Stimulated activated CD4-positive, alpha-beta T cell treated with anti-CD3 and anti-CD28 coated beads, Interleukin-15, amount 100 ng/mL, for 1 hour (primary cell): ENCODE measurements at places on chromosomes 13 and 19.

GRCh38 chr19:53785196-53785889, 38.8 kb downstream of the NLRP12 start:
- no peak for DNase-seq

GRCh38 chr13:111519490-111520170, 199.2 kb downstream of the TEX29 start:
- DNase-seq = no peak

GRCh38 chr13:33194820-33195692, 90.5 kb downstream of the STARD13 start:
- DNase-seq = no peak

DNA sequence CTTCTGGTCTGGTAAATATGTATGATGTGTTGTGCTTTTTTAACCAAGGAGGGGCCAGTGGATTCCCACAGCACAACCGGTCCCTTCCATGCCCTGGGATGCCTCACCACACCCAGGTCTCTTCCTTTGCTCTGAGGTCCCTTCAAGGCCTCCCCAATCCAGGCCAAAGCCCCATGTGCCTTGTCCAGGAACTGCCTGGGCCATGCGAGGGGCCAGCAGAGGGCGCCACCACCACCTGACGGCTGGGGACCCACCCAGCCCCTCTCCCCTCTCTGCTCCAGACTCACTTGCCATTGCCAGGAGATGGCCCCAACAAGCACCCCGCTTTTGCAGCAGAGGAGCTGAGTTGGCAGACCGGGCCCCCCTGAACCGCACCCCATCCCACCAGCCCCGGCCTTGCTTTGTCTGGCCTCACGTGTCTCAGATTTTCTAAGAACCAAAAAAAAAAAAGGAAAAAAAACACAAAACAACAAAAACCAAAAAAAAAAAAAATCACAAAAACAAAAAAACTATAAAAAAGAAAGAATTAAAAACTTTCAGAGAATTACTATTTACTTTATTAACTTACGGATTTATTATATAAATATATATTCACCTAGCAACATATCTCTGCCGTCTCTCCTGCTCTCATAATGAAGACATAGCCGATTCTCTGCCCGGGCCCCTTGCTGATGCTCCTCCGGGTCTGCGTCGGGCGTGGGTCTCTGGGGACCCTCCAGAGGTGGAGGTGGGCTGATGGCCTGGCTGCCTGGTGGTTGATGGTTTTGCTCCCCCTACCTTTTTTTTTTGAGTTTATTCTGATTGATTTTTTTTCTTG, 14.4 kb downstream of the CAPN12 start:
- peak; percentile 58 for DNase-seq

GRCh38 chr19:1223018-1223855, 14.6 kb downstream of the CBARP start:
- no peak for DNase-seq

DNA sequence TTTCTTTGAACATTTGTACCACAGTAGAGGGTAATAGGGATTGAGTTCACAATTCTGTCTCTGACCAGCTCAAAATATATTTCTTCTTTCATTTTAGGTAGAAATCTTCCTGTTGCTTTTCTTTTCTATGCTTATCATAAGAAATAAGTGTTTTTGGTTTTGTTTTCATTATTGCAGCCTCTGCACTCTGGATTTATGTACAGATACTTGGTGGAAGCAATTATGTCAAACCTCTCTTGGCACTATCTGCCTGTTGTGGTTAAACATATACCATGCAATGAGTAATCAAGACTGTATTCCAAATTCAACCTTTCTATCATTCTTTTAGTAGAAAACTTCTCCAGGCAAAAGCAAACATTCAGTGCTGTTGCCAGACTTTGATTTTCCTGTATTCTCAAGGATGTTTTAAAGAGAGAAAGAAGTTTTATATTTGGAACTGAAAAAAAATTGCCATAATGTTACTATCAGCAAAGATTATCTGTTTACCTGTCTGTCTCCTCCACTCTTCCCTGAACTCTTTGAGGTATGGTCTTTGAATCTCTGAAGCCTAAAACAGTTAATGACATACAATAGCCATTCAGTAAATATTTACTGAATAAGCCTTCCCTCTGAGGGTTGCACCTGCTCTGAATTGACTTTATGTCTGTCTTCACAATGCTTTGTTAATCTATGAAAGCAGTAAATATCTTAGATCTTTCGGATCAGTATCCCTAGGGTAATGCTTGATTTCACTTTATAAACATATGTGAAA, 612.5 kb upstream of the PRR20A start:
- DNase-seq = no peak

DNA sequence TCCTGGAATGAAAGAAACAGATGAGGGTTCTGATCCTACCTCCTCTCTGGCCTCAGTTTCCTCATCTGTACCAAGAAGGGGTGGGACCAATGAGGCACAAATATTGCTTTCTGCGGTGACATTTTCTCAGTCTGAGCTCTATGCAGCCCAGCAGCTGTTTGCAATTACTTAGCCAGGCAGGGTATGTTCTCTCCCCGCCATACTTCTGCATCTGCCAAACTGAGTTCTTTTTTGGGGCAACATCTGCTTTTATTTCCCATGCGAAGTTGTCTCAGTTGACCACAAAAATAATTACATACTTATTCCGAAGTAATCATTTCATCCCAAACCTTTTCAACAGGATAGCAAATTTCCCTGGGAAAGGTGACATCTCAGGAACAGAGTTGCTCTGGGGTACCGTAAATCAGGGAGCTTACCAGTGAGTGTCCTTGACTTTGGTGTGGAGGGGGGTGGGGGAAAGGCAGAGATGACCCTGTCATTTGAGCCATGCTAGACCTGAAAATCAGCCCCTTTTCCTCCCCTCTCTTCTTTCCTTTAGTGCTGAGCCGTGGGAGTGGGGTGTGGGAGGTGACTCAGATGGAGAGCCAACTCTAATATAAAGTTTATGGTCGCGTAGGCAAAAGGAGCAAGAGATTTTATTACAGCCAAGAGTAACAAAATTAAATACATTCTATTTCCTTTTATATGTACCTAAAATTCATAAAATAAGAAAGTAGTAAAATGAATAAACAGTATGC, 165.7 kb upstream of the KL start:
- DNase-seq = no peak

GRCh38 chr13:106550570-106551135, 15.2 kb upstream of the EFNB2 start:
- DNase-seq = no peak

- no peak for DNase-seq
These were observed 7.8 kb upstream of the ZNF554 start for GRCh38 chr19:2811735-2812413.

- no peak for DNase-seq
These were observed 374.5 kb upstream of the NBEA start for GRCh38 chr13:34567597-34567996.

GRCh38 chr19:40560092-40560507, 16.6 kb upstream of the SHKBP1 start:
- no peak for DNase-seq

- no peak for DNase-seq
These were observed 6.6 kb downstream of the FFAR2 start for GRCh38 chr19:35454663-35455062.

DNA sequence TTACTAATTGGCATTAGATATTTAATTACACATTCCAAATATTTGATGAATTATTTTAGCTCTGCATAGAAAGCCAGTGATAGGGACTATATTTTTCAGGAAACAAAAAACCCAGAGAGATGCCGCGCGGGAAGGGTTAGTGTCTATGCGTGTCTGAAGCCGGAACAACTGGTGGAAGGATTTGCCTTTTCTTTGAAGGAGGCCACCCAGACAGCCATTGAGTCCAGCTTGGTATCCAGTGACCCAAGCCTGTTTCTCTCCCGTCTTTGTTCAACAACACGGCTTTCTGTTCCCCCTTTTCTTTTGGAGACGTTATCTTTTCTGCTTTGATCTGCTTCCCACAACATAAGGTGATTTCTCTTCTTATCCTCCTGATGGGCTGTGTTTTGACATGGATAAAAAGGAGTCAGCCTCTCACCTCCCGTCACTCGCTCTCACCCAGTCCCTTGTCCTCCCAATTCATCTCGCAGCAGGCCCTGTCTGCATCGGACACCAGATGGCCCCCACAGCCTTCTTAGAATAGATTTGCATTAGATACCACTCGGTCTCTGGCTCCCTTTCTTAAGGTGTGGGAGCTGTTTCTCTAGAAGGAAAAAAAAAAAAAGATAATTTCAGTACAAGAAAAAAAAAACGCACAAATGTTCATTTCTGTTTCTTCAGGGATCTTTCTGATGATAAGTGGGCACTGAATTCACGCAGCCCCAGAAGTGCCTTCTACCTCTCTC, 361.8 kb downstream of the ZNF536 start:
- DNase-seq = no peak

GRCh38 chr13:111531505-111531904, 211.1 kb downstream of the TEX29 start:
- no peak for DNase-seq

DNA sequence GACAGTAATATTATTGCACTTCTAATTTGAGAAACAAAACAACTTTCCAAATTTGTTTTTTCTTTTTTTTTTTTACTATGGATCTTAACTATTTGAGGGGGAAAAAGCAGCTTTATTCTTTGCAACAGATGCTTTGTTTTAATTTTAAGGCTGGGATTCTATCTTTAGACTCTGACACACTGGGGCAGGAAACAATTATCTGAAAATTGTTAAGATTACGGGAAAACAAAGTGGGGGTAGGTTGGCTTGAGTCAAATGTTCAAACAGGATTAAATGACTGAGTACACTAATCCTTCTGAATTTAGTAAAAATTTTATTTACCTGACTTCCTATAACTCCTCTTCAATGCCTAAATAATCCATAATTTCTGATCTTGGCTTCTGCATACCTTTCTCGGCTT, 543.2 kb downstream of the SLITRK6 start:
- no peak for DNase-seq

DNA sequence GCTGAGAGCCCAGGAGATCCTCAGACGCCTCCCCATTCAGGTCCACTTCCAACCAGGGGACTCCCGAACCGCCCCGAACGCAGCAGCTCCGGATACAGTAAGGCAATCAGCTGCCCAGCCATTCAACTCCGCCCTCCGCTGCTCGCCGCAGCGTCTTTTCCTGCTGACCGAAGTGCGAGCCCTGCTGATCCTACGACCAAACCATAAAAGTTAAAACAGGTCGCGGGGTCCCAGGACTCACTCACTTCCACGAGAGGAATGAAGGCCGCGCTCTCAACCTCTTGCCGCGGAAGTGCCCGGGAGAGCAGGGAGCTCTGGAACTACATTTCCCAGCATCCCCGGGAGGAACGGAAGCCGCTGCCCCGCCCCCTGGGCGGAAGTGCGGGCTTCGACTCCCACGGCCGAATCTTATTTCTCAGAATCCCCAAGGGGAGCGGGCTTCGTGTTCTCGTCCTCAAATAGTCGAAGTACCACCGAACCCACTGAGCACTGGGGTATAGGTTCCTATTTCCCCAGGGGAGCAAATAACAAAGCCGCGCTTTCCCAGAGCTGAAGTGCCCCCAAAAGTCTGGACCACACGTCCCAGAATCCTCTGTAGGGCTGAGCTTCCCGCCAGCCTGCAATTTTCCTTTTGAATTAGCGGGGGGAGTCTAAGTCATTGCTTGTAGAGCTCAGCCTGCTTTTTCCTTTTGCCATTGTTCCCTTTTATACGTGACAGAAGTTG, at the start of gene ZNF45:
TSS of gene ZNF45 (minus strand) at position 298 of the 724 bp plus-strand sequence. CDS start 13,097 bp downstream, outside the sequence.
- DNase-seq = peak; percentile 71

- DNase-seq = no peak
These were observed 82.7 kb downstream of the TEX26 start for GRCh38 chr13:31015199-31015598.

GRCh38 chr19:49133621-49134454, 14.5 kb downstream of the PPFIA3 start:
- no peak for DNase-seq

- no peak for DNase-seq
These were observed 5.9 kb upstream of the ZNF254 start for GRCh38 chr19:24081056-24081455.

GRCh38 chr19:45900738-45901431, 1.5 kb downstream of the MYPOP start:
- DNase-seq = no peak

GRCh38 chr13:98686270-98686669, 66.2 kb downstream of the SLC15A1 start:
- DNase-seq = no peak

DNA sequence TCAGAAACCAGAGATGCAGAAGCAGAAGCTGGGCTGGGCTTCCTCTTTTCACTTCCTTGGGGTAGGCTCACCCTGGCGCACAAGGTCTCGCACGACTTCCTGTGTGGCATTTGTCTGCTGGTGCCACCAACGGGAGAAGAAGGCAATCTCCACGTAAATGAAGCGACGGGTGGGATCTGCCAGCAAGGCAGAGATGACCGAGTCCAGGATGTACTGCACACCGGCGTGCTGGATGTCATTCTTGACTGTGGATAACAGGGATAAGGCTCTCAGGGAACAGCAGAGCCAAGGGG, 1.3 kb downstream of the MAN2B1 start:
- peak; percentile 22 for DNase-seq

- no peak for DNase-seq
These were observed 502.1 kb downstream of the RFC3 start for GRCh38 chr13:34320084-34320483.

DNA sequence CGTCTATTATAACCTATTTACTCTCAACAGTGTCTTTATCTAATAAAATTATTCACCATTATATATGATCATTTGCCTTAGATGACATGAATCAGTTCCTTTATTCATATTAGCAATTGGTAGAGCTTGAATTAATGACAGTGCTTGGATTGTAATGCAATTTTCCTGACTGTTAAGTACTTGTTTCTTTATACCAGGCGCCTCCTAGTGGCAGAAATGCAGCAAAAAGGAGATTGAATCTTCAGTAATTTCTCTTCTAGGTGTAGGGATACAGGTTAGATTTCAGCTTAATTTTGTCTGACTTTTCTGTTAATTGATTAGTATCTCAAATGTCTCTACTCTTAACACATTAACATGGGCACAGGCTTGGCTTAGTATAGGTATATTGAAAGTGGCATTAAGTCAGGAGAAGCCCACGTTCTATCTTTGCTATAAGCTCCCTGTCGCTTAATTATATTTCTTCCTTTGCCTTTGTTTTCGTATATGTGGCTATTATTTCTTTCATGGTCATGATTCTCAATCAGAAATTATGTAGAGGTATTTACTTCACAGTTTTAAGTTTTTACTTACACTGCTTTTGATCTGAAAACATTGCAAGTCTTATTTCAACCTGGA, 9.1 kb upstream of the LHFPL6 start:
- DNase-seq = no peak

GRCh38 chr19:31519256-31519655, 170.0 kb upstream of the TSHZ3 start:
- no peak for DNase-seq

- DNase-seq = no peak
These were observed 92.7 kb downstream of the COL4A2 start for GRCh38 chr13:110399801-110400200.

- DNase-seq = peak; percentile 29
These were observed 9.1 kb downstream of the ZNF653 start for GRCh38 chr19:11496391-11497163.
